ENCODE measurements at places on chromosomes 16 and 17. TPM values are rescaled to one million over a fixed set of nuclear protein-coding genes. Genes with fewer than 3 reads are reported as not detected.

The TBX21 gene
- 0.65 TPM for total RNA-seq

The KRT36 gene
- total RNA-seq: not detected

The HOXB9 gene
- not detected for total RNA-seq

- no peak for DNase-seq
These were observed 303.0 kb downstream of the SEC14L1 start for GRCh38 chr17:77443748-77444260.

DNA sequence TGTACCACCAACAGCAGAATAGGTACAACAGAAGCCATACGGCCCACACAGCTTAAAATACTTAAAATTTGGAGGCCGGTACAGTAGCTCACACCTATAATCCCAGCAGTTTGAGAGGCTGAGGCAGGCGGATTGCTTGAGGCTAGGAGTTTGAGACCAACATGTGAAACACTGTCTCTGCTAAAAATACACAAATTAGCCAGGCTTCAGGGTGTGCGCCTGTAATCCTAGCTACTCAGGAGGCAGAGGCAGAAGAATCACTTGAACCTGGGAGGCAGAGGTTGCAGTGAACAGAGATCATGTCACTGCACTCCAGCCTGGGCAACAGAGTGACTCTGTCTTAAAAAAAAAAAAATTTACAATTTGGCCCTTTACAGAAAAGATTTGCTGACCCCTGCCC, 17.0 kb downstream of the GFOD2 start:
- no peak for DNase-seq

GRCh38 chr16:13896543-13897182, 23.3 kb upstream of the ERCC4 start:
- no peak for DNase-seq

DNA sequence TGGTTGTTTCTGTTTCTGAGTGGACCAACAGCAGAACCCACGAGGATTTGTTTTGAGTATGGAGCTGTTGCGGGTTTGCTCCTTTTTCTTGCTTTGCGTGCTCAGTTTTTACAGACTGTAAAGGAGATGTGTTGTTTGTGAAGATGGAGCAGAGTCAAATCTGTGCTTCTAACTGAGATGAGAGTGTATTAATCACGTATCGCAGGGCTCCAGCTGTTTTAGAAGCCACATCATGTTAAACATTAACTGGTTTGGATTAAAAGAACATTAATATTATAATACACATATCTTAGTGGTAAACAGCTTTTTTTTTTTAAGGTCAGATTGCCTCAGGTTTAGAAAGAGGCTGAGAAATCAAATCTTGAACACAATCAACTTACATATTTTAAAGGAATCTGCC, 69.4 kb downstream of the YPEL2 start:
- no peak for DNase-seq

DNA sequence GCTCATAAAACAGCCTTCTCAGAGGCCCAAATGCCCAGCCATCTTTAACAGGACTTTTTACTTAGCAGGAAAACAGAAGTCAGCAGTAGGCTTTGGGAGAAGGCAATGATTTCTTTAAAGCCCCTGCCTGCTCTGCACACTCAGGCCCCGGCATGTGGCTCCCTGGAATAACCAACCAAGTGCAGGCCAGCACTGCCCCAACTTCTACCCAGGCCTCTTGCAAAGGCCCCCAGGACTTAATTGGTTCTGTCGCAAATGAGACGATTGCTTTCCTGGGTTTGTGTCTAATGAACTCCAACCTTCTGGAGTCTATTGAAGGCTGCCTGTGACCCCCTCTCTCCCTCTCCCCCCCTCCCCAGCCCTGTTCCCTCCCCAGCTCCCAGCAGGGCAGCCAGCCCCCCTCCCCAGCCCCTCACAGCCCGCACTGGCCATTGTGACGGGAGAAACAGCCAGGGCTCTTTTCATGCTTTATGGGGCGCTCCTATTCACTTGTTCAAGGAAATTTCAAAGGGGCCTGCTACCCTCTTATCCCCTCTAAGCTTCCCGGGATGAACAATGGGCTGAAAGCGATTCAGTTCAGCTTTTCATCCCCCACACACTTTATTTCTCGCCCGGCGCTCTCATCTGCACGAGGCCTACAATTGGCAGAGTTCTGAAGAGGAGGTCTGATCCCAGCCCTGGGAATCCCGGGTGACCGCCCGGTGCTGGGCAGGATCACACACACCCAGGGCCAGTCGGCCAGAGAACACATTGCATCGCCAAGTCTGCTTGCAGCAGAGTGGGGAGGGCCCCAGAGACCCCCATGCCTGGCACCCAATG, 15.5 kb downstream of the AXIN2 start:
- DNase-seq: peak; percentile 74

GRCh38 chr16:84466692-84467091, 37.8 kb downstream of the MEAK7 start:
- no peak for DNase-seq

DNA sequence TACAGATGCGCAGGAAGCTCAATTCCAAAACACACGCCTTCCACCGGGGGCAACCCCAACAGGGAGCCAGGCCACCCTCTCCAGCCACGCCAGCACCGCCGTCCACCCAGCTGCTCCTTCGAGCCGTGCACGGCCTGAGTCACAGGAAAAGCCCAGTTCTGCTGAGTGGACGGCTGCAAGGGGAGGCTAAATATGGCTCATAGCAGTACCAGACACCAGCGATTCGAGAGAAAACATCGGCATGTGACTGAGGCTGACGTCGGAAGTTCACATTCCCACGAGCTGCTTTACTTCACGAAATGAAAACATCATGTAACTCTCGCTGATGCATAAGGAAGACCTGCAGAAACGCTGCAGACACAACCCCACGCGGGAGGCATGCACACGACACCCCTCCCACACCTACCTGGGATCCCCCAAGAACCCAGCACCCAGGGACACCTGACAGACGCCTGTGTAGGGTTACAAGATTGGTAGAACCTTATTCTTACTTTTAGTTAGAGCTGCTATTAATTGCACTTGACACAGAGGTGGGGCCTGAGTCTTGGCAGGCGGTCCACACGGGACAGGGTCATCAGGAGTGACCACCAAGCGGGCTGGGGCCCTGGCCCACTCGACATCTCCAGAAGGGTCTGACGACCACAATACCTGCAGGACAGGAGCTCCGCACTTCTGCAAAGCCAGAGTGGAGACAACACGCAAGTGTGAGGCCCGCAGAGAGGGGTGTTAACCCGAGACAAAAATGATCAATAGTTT, 116.8 kb downstream of the ANKRD11 start:
- no peak for DNase-seq

DNA sequence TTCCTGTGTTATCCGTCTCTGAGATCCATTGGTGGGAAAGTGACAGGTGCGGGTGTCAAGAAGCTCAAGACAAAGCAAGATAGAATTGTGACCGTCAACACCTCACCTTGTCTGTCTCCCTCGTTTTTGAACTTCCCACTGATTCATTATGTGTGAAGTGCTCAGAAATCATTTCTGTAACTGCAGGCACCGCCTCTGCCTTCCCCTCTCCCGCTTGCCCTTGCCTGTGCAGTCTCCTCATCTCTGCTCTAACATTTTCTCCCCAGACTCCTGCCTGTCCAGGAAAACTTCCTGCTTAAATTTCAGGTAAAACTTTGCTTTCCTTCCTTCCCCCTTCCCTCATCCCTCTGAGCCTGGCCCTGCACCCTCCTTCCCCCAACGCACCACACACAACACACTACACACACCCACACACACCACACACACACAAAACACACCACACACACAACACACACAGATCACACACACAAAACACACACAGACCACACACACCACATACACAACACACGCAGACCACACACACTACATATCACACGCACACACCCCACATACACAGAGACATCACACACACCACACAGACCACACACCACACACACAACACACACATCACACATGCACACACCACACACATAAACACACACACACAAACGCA, 25.7 kb downstream of the CALB2 start:
- peak; percentile 24 for DNase-seq

GRCh38 chr16:68384288-68385161, 63.8 kb downstream of the SMPD3 start:
- DNase-seq: no peak

DNA sequence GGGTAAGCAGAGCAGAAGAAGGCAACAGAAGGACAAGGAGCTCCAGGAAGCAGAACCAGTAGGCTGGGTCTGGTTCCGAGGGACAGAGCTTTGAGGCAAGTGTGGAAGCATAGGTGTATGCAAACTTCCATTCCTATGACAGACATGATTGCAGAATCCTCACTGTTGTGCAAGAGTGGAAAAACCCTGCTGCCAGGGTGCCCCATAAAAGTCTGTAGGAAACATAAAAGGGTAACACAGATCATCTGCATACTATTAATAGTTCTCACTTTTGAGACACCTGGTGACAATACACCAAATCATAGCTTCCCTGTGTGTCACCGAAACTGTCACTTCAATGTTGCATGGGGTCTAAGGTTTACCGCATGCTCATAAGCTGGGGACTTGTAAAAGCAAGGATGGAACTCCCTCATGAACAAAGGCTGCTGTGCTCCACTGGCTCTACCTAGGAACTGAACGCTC, 39.7 kb downstream of the ARHGAP17 start:
- DNase-seq: no peak

- no peak for DNase-seq
These were observed at the start of gene GUCY2D for GRCh38 chr17:8001976-8002720. TSS of gene GUCY2D (plus strand) at chr17:8002615. CDS start at chr17:8003048, 433 bp downstream.
